ENCODE measurements at places on chromosomes 13 and 19.

DNA sequence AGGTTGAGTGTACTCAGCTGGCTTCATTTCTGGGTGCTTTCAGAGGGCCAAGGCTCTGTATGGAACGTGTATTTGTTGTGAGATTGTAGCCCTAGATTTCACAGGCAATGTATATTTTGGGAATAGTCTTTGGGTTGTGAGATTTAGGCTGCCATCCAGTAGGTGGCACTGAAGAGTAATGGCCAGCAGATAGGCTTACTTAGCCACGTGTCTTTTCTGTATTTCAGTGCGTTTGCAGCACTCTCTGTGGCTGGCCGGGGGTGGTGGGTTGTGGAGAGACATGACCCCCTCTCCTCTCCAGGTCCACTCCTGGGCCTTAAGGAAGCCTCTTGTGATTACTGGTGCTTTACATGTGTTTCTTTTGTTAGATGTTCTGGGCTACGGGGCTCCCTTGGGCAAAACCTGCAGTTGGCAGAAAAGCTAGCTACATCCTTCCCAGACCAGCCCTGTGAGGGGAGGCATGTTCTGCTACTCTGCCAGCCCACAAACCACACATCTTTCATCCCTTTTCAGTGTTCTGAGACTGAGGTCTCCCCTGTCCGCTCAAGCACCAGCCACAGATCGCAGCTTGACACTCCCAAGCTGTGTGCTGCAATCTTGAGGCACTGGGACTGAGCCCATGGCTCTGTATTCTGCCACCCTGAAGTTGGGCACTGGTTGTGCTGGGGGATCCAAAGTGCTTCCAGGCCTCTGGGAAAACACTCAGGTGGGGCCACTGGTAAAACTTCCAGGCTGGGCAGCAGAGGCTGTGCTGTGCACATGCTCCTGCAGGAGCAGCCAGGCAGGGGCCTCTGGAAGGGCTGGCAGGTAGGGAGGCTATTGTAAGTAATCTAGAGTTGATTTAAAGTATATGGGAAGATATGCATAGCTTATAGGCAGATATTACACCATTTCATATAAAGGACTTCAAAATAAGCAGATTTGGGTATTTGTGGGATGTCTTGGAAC is 1096.8 kb upstream of the PCDH20 start:
- DNase-seq: no peak

DNA sequence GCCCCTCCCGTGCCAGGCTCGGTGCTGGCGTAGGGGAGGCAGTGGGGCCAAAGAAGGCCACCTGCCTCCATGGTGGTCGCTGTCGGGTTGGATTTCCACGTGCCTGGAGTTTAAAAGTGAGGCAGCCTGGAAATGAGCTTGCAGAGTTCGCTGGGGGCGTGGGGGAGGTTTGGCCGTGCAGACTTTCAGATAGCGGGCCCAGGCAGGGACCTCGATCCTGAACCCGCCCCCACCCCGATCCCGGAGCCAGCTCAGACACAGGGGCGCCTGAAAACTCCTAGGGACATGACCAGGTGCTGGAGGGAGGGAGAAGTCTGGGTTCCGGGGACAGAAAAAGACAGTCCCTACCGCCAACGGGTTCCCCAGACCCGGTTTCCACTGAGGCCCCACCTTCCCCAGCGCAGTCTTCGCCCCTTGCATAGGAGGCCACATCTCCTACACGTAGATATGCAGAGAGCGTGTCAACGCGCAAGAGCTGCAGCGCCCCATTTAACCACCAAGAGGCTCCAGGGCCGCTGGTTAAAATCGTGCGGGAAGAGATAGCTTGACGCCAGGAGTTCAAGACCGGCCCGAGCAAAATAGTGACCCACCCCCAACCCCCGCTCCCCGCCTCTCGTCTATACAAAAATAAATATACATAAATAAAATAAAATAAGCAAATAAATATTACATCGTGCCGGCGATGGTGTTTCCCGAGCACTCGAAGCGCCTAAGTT is 8.5 kb downstream of the CCDC8 start:
- no peak for DNase-seq

DNA sequence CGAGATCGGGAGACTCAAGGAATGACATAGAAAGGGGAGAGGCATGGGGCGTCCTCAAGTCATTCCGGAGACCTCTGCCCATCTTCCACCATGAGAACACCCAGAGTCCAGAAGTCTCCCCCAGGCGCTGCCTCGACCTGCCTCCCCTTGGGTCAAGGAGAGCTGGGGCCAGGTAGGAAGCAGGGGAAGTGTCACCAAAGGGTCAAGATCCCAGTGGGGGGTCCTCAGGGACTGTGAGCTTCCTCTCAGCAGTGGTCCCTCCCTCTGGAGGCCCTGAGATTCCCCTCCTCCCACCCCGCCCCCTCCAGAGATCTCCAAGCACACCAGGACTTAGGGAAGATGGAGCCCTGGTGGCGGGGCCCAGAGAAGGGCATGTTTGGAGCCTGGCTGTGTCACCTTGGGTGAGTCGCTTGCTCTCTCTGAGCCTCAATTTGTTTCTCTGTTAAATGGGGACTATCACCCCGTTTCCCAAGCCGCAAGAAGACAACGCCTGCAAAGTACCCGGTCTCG is 919 bp downstream of the DACT3 start:
- DNase-seq: no peak

DNA sequence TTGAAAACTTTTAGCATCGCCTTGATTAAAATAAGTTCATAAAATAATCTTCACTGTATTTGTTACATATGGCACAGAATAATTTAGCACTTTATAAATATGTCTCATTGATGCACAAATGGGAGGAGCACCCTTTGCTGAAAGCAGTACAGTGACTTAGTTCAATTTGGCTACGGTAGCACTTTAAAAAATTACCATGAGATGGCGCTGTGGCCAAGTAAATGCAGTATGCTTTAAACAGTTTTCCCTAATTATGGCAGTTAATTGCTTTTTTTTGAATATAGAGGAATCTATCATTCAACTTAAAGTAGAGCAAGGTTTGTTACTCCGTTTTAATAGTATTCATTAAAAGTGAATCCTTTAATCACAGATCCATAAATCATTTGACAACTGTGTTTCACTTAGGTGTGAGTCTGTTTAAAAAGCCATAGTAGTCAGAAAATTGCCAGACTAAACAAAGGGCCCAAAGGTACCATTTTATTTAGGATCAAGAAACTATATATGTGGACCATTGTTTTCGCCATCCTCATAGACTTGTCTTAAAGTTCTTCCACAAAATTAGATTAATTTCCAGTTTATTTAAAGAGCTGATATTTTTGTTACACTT is 34.7 kb upstream of the ESD start:
- peak; percentile 1 for DNase-seq

DNA sequence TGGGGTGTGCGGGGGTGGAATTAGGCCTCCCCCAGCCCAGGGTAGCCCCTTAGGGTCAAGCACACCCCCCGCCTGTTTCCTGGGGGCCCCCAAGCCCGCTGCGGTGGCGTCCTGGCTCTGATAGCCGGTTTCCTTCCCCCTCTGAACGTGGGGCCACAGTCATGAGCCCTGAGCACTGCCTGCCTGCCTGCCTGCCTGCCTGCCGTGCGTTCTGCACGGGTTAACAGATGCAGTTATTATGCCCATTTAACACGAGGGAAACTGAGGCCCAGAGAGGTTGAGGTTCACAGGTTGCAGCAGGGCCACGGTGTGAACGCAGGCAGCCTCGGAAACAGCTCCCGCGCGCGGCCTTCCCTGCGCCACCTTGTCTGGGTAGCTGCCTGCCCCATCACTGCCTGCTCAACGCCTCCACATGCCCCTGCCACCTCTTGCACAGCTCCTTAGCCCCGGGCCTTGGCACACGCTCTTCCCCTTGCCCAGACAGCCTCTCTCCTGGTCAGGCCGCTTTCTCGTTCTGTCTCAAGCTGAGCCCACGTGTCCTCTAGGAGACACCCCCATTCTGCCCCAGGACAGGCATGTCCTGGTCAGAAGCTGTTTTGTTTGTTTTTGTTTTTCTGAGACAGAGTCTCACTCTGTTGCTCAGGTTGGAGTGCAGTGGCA is 1.2 kb upstream of the GAMT start:
- no peak for DNase-seq

DNA sequence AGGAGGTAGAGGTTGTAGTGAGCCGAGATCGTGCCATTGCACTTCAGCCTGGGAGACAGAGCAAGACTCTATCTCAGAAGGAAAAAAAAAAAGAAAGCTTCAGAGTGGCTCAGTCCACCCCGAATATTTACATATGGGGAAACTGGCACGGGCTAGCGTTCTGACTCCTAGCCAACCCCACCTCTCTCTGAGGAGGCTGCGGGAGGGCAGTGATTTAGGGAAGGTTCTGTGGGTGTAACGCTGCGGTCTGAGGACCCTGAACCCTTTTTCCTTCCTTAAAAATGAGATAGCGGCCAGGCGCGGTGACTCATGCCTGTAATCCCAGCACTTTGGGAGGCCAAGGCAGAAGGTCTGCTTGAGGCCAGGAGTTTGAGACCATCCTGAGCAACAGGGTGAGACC is 5.0 kb downstream of the LRRC25 start:
- DNase-seq: no peak

GRCh38 chr19:33653684-33654083 is 31.9 kb downstream of the CHST8 start:
- no peak for DNase-seq

DNA sequence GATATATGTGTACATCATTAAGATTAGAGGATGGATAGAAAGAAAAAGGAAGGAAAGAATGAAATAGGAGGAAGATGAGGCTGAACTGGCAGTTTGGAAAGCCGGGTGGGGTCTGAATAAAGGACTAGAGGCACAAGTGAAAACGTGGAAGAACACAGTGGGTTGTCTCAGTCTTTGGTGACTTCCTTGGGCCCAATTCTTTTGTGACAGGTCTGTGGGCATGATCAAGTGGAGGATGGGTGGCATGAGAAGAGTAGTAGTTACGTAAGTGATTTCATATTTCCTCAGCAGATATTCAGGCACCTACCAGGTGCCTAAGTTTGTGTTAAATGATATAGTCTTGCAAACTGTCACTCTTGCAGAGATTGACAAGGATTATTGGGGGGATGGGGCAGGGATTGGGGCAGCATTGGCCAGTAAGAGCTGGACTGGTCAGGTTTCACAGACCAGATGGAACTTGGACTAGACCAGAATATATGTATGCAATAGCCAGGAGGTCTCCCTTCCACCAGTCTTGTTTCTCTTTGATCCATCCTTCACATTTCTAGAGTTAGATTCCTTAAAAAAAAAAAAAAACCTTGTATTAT is 2.7 kb downstream of the TPP2 start:
- no peak for DNase-seq

DNA sequence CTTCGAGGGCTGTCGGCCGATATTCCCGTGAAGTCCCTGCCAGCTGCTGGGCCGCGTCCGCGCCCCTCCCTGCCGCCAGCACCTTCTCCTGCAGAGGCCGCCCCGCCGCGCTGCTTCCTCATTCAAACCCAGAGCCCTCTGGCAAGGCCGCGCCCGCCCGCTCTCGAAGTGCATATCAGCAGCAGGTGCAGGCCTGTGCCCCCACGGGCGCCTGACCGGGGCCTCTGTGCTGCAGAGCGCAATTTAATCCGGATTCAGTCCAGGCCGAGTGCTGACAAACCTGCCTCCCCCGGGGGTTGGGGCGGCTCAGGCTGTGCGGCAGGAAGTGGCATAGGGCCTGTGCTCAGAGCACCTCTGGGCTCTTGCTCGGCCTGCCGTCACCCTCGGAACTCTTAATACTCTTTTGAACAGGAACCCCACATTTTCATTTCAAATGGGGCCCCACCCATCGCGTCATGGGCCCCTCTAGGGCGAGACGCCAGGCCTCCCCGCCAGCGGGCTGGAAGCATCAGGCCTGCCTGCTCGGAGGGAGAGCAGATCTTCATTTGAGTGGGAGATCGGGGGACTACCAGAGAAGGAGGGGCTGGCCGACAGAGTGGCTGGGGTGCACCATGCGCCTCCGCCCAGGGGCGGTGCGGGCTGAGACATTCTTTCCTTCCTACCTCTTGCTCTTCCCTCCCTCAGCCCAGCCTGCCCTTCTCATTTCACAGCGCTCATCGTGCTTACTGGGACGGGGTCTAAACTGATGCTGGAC is 125.7 kb downstream of the TNFRSF19 start:
- DNase-seq: no peak

- DNase-seq: no peak
Measured at GRCh38 chr19:294341-294945, 3.2 kb upstream of the PLPP2 start.

GRCh38 chr13:111380431-111380830 is 60.0 kb downstream of the TEX29 start:
- DNase-seq: no peak

DNA sequence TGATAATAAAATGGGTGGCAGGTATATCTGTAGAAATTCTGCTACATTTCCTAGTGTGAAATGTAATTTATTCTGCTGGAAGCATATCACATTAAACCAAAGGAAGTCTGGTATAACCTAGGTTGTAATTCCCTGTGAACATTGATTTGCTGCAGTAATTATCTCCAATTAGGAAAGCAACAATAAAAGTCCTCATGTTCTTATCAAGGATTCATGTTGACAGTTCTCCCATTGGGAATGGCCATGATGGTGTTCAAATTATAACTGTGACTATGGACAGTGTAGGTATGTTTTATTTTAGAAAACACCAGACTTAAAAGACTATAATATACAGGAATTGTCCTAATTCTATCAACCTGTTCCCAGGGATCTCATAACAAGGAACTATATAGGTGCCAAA is 513.5 kb upstream of the MIR17HG start:
- DNase-seq: no peak

- no peak for DNase-seq
Measured at GRCh38 chr13:111093136-111093535, 22.0 kb upstream of the ARHGEF7 start.

DNA sequence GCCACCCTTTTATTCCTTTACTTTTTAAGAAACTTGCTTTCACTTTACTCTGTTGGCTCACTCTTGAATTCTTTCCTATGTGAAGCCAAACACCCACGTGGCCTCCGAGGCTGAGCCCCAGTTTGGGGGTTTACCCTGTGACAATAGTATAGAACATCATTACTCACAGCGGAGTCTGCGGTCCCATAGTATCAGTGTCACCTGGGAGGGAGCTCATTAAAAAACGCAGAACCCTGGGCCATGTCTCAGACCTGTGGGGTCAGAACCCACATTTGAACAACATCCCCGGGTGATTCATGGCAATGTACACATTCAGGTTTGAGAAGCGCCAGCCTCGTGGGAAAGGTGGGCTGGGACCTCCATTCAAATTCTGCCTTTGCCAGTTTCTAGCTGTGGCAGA is 36.0 kb upstream of the UBL3 start:
- no peak for DNase-seq
